ENCODE measurements at places on chromosomes 16 and 17.

DNA sequence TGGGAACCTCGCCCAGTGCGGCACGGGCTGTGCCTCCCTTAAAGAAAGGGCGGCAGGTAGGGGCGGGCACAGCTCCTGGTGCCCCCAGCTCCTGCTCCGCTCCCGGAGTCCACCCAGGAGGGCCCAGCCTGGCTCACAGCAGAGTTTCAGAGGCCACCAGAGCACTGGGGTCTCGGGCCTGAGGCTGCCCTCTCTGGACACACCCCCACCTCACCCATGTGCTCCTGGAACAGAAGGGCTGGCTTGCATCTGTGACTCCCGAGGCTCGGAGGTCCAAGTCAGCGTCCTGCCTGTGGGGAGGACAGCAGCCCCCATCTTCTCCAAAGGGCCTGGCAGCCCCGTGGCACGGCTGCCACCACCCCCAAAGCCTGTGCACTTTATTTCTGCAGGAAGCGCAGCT lies 62.7 kb downstream of the RBFOX3 start:
- DNase-seq: no peak

GRCh38 chr16:55408661-55409060 lies 70.3 kb upstream of the MMP2 start:
- DNase-seq: no peak

- no peak for DNase-seq
These were observed 2.1 kb downstream of the CPPED1 start for GRCh38 chr16:12801511-12802042.

- no peak for DNase-seq
These were observed 55.7 kb upstream of the GPR139 start for GRCh38 chr16:20129375-20129774.

DNA sequence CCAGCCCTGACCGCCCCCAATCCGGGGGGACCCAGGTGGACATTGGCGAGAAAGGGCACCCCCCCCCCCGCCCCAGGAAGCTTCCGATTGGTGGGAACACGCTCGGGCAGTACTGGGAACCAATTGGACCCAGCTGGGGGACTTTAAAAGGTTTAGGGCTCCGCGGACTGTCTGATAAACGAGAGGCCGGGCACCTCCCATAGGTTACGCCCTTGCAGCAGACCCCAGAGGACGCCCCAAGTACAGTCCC lies 245 bp downstream of the TMEM256 start:
- DNase-seq: no peak

- DNase-seq: no peak
These were observed 100.9 kb downstream of the C16orf95 start for GRCh38 chr16:87216148-87216840.

DNA sequence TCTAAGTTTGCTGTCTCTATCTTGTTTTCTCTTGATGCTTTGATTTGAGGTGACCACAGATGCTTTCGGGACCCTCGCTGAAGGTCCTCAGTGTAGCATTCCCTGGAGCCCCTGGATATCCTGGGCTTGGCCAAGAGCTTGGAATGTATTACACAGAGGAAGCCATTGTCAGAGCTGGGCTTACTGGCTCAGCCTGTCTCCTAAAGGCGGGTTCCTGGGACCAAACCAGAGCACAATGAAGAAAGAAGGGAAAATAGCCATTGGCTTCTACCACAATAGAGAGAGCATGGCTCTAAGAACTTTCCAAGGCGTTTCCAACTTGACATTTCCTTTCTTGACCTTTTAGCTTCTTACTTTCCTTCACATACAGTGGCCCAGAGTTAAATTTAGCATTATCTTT lies 229.3 kb downstream of the HS3ST3A1 start:
- no peak for DNase-seq

DNA sequence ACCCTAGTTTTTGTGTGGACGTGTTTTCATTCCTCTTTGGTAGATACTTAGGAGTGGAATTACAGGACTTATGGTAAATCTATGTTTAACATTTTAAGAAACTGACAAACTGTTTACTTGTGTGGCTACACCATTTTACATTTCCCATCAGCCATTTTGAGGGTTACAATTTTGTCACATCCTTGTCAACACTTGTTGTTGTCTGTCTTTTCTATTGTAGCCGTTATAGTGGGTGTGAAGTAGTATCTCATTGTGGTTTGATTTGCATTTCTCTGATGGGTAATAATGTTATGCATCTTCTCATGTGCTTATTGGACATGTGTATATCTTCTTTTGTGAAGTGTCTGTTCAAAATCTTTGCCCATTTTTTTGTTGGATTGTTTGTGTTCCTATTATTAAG lies 4.5 kb downstream of the FTO start:
- DNase-seq: no peak

DNA sequence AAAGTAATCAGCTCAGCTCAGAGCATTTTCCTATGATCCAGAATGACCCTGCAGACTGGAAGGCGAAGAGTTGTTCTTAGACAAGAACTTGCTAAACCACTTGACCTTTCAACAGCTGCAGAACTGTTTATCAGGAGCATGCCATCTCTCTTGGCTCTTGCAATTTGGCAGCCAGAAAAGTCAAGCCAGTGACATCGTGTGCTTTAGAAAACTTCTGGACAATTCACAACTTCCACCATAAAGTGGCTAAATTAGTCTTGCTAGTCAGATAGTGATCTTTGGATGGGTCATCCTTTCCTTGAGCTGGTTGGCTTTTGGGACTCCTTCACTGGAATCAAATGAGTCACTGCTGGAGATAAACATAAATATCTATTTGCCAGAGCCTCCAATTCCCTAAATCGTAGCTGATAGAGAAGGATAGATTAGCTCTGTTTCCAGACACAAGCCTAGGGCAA lies 146.5 kb downstream of the MAP2K6 start:
- DNase-seq: peak; percentile 30

DNA sequence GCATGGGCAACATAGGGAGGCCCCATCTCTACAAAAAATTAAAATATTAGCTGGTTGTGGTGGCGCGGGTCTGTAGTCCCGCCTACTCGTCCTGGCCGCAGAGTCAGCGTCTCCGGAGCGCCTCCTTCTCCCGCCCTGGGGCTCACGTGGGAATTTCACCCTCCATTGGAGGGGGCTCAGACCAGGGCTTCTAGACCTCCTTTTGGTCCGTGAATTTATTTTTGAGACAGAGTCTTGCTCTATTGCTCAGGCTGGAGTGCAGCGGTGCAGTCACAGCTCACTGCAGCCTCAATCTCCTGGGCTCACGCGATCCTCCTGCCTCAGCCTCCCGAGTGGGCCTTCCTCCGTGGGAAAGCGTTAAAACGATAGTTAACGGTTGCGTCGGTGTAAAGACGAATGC lies 394 bp upstream of the NME4 start:
- peak; percentile 69 for DNase-seq

- DNase-seq: no peak
These were observed 354.0 kb upstream of the EEF2KMT start for GRCh38 chr16:5451641-5452040.

DNA sequence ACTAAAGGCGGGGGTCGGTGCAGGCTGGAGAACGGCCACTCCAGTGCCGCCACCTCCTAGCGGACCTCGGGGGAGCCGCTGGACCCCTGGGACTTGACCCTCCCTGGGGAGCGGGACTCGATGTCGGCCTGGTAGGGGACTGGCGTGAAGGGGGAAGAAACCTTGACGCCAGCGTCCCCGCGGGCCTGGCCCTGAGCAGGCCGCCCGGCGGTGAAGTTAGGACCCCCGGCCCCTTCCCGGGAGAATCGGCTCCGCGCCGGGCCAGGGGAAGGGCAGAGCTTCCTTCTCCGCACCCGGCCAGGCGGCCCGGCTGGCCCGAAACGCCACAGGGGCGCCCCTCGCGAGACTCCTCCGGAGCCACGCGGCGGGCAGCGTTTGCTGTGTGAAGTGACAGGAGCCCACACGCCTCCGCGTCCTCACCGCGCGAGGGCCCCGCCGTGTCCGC lies 389 bp downstream of the DUS1L start:
- DNase-seq: peak; percentile 80

DNA sequence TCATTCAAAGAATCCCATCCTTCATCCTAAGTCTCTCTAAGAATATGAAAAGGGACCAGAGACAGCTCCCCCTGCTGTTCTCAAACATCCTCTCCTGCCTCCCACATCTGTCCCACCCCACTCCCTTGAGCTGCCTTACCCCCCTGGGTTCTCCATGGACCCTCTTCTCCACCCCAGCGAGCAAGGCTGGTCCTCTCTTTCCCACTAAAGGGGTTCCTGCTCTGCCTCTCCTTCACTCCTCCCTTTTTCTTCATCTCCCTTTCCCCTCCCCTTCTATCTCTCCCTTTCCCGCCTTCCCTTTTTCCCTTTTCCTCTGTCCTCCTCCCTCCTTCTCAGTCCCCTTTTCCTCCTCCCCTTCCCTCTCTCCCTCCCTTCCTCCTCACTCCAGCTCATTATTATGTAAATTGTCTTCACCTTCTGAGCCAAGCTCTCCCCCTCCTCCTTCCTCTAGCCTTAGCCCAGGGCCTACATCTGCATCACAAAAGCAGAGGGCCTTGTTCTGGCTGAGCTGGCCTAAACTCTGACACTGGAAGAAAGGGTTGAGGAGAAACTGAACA lies 90.0 kb downstream of the GNAO1 start:
- peak; percentile 44 for DNase-seq

DNA sequence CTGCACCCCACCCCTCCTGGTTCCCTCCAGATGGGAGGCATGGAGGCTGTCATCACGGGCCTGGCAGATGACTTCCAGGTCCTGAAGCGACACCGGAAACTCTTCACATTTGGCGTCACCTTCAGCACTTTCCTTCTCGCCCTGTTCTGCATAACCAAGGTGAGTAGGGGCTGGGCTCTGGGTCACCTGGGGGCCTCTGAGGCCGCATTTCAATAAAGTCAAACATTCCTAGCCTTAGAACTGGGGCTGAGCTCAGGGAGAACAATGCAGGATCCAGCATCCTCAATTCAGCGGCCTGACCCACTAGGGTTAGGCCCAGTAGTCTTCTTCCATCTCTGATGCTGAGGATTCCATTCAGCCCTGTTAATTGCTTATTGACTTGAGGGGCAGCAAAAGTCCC lies 42.1 kb downstream of the SLC6A2 start:
- no peak for DNase-seq

DNA sequence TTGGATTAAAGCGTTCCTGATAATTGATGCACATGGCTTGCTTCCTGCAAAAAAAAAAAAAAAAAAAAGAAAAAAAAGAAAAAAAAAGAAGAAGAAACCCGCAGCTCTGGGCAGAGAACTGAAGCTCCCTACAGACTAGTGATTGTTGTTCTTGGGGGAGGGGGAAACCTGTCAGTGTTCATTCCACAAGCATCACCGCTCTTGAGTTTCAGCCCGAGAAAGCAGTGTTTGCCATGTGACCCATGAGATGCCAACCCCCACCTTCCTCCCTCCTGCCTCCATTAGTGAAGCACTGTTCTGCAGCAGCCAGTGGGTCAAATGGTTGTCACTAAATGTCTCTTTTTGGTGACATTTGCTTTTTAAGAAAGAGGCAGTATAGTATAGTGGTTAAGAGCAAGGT lies 1.7 kb downstream of the USP43 start:
- DNase-seq: peak; percentile 59

DNA sequence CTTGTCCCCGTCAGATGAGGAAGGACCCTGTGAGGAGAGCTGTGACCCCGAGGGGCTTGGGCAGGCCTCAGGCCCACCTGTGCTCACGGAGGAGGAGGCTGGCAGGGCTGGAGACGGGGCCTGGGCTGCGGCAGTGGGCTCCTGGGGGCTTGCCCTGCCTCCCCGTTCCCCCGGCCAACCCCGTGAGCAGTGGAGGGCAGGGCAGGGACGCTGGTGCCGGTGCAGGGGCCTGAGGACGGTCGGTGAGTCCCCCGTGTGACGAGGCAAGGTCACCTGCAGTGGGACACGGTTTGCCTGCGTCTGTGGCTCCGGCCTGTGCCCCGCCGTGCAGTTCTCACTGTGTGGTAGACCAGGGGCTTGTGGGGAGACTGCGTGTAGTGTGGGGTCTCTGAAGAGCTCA lies 8.3 kb upstream of the RHOT2 start:
- no peak for DNase-seq

DNA sequence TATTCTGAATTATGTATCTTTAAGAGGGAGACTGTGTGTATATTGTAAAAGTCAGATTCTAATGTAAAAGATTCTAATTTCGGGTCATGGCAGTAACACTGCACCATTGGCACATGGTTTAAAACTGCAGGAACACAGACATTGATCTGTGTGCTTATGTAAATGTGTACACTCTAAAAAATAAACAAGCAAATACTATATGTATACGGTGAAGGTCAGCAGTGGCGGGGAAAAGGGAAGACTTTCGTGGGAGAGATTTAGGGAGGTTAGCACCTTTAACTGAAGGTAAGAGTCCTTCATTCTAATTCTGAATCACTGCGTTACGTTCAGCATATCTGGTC lies 157.8 kb upstream of the FAM20A start:
- peak; percentile 57 for DNase-seq

DNA sequence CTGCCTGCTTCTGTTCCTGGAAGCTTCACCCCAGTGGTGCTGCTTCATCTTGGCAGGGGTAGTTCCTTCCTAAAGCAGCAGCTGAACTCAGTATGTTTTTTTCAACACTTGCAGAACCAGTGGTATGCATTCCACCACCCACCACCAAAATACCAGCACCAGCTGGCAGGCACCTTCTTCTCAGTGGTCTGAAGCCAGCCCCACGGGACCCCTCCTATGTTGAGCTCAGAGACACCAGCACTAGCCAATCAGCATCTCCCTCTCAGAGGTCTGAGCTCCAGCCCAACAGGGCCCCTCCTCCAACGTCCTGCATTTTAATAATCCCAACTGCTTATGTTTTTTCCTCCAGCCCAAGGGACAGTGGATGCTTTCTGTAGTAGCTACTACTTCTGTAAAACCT lies 299.6 kb upstream of the CCL2 start:
- no peak for DNase-seq

- no peak for DNase-seq
These were observed 94.0 kb upstream of the CDH5 start for GRCh38 chr16:66272461-66272860.

GRCh38 chr16:66598111-66598510 lies 6.4 kb upstream of the CMTM3 start:
- DNase-seq: no peak

- no peak for DNase-seq
These were observed 4.0 kb downstream of the MAFG start for GRCh38 chr17:81923302-81924260.

DNA sequence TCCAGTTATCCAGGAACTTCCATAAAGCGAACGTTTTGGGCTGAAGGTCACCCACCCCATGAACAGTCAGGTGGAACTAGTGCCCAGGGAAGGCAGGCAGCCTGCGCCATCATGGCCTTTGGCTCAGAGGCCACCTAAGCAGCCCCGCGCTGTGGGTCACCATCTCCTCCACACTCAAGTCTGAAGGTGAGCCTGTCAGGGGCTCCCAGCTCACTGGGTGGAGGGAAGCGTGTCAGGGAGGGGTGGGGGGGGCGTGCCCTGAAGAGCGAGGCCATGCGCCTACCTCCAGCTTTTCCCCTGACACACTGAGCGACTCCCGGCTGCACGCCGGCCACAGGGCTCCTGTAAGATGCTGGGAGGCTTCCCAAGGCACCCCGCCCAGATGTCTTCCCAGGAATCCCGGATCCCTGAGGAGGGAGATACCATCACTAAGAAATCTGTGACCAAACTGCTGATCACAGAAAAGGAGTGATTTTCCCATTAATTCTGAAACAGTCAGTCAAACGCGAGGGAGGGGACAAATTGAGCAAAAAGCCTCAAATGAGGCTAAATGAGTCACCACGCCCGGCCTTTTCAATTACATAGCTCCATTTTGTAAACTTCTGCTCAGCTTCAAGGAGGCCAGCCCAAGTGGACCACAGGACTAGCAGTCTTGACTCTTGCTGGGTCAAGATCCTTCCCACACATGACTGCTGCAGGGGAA lies 26.5 kb upstream of the SLC25A19 start:
- DNase-seq: no peak

- no peak for DNase-seq
These were observed 4.9 kb upstream of the STAT5A start for GRCh38 chr17:42283241-42284023.

GRCh38 chr16:81457326-81458133 lies 12.9 kb downstream of the CMIP start:
- no peak for DNase-seq

- DNase-seq: peak; percentile 11
These were observed 18.3 kb downstream of the CIITA start for GRCh38 chr16:10895053-10895946.
